ENCODE measurements at places on chromosomes 4 and X.
A peak's percentile ranks its signal among the peaks of the same experiment; 100 is the strongest.

DNA sequence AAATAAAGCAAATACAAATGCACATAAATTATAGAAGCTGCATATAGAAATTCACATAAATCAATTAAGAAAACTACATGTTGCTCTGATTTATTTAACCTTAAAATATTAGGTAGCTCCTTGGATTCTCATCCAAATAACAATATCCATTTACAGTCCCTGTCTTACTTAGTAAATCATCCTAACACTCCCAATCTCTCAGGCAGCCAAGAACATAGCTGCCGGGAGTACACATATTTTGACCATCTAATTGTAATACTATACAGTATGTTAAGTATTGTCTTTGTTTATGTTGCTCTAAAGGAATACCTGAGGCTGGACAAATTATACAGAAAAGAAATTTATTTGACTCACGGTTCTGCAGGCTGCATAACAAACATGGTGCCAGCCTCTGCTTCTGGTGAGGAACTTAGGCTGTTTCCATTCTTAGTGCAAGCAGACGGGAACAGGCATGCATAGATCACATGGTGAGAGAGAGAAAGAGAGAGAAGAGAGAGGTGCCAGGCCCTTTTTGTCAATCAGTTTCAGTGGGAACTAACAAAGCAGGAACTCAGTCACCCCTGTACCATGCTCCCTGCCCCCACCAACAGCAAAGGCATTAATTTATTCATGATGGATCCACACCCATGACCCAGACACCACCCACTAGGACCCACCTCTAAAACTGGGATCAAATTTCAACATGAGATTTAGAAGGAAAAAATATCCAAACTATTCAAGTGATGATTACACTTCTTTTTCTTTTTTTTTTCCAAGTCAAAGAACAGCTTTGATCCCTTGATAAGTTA lies 614.8 kb upstream of the TECRL start:
- DNase-seq = peak; percentile 8

GRCh38 chrX:107718156-107718621 lies 57.4 kb downstream of the TSC22D3 start:
- DNase-seq = peak; percentile 55

DNA sequence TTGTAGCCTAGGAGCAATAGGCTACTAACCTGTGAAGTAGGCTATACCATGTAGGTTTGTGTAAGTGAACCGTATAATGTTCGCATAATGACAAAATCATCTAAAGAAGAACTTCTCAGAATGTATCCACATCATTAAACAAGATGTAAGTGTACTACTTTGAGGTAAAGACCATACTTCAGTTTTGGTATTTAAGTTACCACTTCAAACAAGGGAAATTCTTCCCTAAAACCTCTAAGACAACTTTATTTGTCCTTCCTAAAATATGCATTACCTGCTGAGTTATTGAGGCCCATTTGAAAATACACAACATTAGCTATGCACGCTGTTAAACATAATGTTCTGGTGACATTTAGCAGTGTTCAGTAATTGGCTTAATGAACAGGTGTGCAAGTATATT lies 182.7 kb downstream of the RPA4 start:
- no peak for DNase-seq

GRCh38 chrX:136251041-136251991 lies at the start of gene MAP7D3:
Gene MAP7D3 (minus strand): TSS chrX:136251400. CDS start chrX:136251358, 42 bp downstream.
- peak; percentile 82 for DNase-seq

GRCh38 chrX:56790778-56791177 lies 61.7 kb downstream of the NBDY start:
- no peak for DNase-seq

DNA sequence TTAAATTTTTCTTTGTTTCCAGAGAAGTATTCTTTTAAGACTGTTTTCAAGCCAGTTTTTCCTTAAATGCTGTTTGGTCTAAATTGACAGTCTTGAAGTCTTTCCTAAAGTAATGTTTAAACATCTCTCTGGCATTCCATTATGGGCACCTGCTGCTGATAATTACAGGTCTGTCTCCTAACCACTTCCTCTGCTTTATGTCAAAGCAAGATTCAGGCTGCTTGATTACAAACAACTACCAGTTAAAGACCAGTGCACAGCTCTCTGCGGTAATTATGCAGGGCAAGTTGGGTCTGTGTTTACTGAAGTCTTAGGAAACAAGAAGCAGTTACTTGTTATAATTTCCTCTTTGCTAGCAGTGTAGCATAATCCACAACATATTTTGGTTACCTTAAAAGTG lies 17.6 kb downstream of the UNC5C start:
- peak; percentile 29 for DNase-seq
